ENCODE measurements at places on chromosomes 11 and 22. TPM values are rescaled to one million over a fixed set of nuclear protein-coding genes. Genes with fewer than 3 reads are reported as not detected.

GRCh38 chr22:38706101-38706900, 557 bp downstream of the GTPBP1 start:
- peak; percentile 36 for DNase-seq
- H3K4me3 ChIP-seq = peak overlapping the region; percentile 81
- H3K27me3 ChIP-seq = no peaks in the 10 kb centered on the region
- peak overlapping the region; percentile 79 for H3K27ac ChIP-seq
- H3K4me1 ChIP-seq = peaks cover 34% of the 10 kb centered on the region

- H3K4me1 ChIP-seq = no peaks in the 10 kb centered on the region
- no peaks in the 10 kb centered on the region for H3K36me3 ChIP-seq
- H3K4me3 ChIP-seq = no peak overlapping the region
- DNase-seq = no peak
- H3K27me3 ChIP-seq = no peaks in the 10 kb centered on the region
These were observed 32.3 kb downstream of the MRGPRD start for GRCh38 chr11:68948496-68948895.

DNA sequence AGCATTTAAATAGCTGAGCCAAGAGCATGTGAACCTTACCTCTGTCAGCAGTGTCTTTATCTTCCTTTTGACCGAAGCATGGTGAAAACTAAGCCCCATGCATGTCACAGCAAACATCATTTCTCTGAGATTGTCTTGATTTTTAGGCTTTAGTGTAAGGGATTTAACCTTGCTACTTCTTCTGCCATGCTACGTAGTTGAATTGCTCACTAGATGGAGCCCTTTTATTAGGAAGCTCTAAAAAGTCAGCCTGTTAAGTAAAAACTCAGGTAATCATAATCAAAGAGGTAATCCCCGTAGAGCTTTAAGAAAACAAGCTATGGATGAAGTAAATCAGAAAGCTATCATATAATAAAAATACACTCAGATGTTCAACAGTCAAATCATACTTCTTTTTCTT, 149.5 kb downstream of the PGR start:
- H3K4me1 ChIP-seq = no peaks in the 10 kb centered on the region
- peaks cover 4% of the 10 kb centered on the region for H3K36me3 ChIP-seq
- H3K27ac ChIP-seq = no peak overlapping the region

- peaks cover 3% of the 10 kb centered on the region for H3K4me1 ChIP-seq
- DNase-seq = no peak
- H3K27ac ChIP-seq = peak overlapping the region; percentile 12
- no peaks in the 10 kb centered on the region for H3K36me3 ChIP-seq
These were observed 11.3 kb upstream of the MS4A7 start for GRCh38 chr11:60367009-60367408.

DNA sequence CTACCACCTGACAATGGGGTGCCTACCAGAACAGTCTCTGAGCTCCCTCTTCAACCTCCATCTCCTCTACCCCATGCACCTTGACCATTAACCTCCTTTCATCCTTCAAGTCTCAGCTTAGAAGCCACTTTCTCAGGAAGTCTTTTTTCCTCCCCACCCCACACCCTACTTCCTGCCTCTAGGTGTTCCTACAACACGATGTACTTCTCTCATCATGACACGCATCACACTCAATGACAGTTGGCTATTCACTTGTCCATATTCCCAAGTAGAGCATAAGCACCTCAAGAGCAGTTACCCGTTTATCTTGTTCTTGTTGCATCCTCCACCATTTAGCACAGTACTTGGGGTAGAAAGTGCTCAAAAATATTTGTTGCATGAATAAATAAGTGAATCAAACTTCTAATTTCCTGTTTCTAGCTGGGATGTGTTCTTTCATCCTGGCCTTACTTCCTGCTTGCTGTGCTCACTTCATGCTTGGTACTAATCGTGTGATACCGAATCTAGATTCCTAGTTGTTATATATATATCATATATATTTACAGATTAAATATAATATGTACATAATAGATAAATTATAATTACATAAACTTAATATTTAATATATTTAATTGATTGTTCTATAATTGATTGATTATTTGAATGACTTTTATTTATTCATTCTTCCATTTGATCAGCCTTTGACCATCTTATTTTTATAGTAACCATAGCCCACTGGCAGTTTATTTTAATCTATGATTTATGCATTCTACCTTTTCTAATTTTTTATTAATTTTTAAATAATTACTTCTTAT, 177.5 kb upstream of the TMEM45B start:
- DNase-seq = no peak
- H3K4me3 ChIP-seq = no peak overlapping the region
- H3K27ac ChIP-seq = no peak overlapping the region
- H3K4me1 ChIP-seq = no peaks in the 10 kb centered on the region

GRCh38 chr11:80562523-80563125, 1121.8 kb upstream of the TENM4 start:
- H3K36me3 ChIP-seq = no peaks in the 10 kb centered on the region
- H3K4me1 ChIP-seq = no peaks in the 10 kb centered on the region
- H3K27me3 ChIP-seq = no peaks in the 10 kb centered on the region
- H3K4me3 ChIP-seq = no peak overlapping the region
- no peak for DNase-seq

Gene SMC1B
- total RNA-seq = not detected

Gene TRIOBP
- total RNA-seq = 25.1 TPM
